ENCODE measurements at places on chromosomes 12 and 14. TPM values are rescaled to one million over a fixed set of nuclear protein-coding genes. Genes with fewer than 3 reads are reported as not detected.

- no peak for DNase-seq
These were observed 55.2 kb downstream of the FOS start for GRCh38 chr14:75333606-75334548.

- DNase-seq, result no peak
These were observed 220.6 kb upstream of the OR4E1 start for GRCh38 chr14:21894003-21894897.

Gene ATG14
- 9.0 TPM for total RNA-seq

DNA sequence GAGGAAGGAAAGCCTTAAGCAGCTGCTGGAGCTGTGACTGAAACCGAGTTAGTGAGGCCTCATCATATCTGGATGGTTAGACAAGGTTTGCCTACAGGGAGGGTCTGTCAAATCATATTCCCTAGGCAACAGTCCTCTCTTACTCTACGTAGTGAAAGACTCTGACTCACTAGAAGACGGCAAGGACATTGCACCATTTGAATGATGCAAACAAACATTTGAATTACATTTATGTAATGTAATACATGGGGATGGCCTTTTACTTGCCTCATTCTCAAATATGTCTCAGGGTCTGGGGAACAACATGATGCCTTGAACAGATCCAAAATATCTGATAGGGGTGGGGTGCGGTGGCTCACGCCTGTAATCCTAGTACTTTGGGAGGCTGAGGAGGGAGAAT, 29.8 kb upstream of the STRAP start:
- DNase-seq, result no peak

All from neural crest cell (in vitro differentiated cells).